ENCODE measurements at places on chromosomes 4 and X. TPM values are rescaled to one million over a fixed set of nuclear protein-coding genes. Genes with fewer than 3 reads are reported as not detected.

The BEND2 gene
- polyA plus RNA-seq = not detected

The LEF1 gene
- 1.4 TPM for polyA plus RNA-seq

The FBXL5 gene
- polyA plus RNA-seq = 36.4 TPM

The ADH4 gene
- 0.50 TPM for polyA plus RNA-seq

The BMX gene
- 0.61 TPM for polyA plus RNA-seq

The ZFP92 gene
- polyA plus RNA-seq = 0.31 TPM

The RHOXF1 gene
- polyA plus RNA-seq = not detected

The SERPINA7 gene
- not detected for polyA plus RNA-seq

The SERTM2 gene
- polyA plus RNA-seq = 0.03 TPM

The ATP1B4 gene
- polyA plus RNA-seq = not detected

The UGT2B11 gene
- polyA plus RNA-seq = not detected

The PROM1 gene
- polyA plus RNA-seq = 11.8 TPM

The MAGEA2B gene
- not detected for polyA plus RNA-seq

The ASB12 gene
- not detected for polyA plus RNA-seq

The NEUROG2 gene
- polyA plus RNA-seq = not detected

The IL2 gene
- polyA plus RNA-seq = not detected

The GABRG1 gene
- not detected for polyA plus RNA-seq

The PPBP gene
- not detected for polyA plus RNA-seq

Data from stomach (tissue), 19 donors.